Activated CD8-positive, alpha-beta memory T cell treated with anti-CD3 and anti-CD28 coated beads, Interleukin-2, amount 10 ng/mL, durations not matched to agents 7 days and 5 days (primary cell): ENCODE measurements at places on chromosomes 16 and 17. TPM values are rescaled to one million over a fixed set of nuclear protein-coding genes. Genes with fewer than 3 reads are reported as not detected.

Gene CORO1A
- 1,875 TPM for total RNA-seq

- no peak for DNase-seq
Measured at GRCh38 chr16:55035029-55035428, 104.4 kb downstream of the IRX5 start.

DNA sequence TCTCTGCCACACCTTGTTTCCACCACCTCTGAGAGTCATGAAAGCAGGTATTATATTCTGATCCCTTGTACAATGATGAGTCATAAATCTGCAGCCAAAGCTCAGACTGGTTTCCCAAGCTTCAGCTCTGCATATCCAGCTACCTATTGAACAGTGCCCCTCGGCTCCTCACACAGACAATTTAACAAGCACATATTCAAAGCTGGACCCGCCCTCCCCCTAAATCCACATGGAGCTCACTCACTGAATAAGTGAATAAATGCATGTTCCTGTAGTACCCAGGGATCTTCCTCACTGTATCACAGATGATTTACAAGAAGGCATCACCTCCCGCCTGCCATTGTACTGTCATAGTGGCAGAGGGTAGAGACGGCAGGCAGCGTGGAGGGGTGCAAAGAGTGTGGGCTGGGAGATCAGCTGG, 516.4 kb downstream of the GRIN2A start:
- DNase-seq: no peak

DNA sequence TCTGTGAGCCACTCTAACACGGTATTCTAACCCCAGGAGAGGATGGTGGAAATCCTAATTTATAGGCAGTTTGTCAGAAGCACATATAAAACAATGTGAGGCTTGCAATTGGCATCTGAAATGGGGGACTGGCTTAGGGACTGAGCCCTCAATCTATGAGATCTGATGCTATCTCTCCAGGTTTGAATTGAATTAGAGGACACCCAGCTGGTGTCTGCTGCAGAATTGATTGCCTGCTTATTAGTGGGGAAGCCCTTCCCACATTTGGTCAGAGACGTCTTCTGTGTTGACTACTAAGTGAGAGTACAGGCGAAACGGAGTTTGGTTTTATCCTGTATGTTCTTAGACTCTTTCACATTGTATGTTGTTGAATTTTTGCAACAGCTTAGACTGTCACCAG, 13.6 kb upstream of the TMIGD1 start:
- no peak for DNase-seq

DNA sequence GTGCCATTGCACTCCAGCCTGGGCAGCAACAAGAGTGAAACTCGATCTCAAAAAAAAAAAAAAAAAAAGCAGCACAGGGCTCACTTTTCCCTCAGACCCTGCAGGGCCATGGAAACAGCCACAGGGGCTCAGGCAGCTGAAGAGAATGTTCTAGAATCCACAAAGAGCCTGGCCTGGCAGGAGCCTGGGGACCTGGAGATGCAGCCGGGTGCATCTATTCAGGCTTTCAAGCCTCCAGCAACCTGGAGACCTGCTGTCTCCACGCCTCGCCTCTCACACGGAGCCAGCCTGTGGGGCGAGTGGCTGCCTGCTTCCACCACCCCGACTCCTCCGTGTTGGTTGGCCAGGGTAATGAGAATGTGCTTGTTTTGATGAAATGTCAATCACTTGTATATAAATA, 44.0 kb upstream of the MEAK7 start:
- DNase-seq: peak; percentile 49

GRCh38 chr16:88070989-88071625, 119.9 kb downstream of the BANP start:
- no peak for DNase-seq

Gene NMRAL1
- total RNA-seq: 52.5 TPM

DNA sequence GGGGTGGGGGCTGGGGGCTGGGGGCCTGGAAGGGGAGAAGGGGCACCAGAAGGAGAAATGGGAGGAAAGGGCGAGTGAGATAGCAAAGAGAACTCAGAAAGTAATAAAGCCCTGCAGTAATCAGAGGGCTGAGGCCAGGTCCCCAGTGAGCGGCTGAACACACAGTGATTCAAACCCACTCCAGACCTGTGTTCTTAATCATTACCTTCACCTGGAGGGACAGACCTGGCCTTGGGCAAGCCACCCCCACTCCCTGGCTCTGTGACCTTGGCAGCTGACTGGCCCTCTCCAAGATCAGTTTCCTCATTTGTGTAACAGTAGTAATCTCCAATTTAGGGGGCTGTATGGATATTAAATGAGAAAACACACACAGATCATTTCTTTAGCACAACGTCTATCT, 150.4 kb downstream of the WWOX start:
- DNase-seq: no peak

DNA sequence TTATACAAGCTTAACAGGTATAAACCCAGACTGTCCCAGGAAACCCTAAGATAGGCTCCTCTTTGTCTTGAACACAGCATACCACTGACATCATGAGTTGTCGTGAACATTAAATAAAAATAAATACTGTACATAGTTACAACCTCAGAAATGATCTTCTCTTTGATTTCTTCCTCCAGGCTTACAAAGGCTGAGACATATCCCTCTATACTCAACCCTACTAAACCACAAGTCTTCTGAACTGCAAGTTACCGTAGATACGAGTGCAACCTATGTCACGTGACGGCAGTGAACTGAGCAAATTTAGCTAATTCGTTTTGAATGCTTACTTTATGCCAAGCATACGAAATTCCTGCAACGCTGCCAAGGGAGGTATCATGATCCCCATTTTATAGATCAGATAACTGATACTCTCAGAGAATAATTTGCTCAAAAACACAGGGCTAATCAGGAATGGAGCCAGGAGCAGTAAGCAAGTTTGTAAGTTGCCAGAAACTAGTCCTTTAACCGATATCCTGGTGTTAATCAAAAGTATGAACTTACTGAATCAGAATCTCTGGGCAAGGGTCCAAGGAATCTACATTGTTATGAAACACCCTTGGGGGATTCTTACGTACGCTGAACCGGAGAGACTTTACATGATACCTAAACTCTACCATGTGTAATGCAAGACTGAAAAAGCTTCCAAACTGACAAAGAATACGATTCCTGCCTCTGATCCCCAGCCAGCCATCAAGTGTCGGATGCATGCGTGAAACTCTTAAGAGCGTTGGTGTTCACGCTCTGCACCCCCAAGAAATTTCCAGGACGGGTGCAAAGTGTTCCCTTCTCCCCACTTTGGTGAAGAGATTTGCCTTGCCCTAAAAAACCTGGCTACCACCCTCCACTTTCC, 106.2 kb downstream of the XYLT1 start:
- DNase-seq: peak; percentile 79

- peak; percentile 51 for DNase-seq
Measured at GRCh38 chr16:57126411-57126810, 34.0 kb downstream of the CPNE2 start.

DNA sequence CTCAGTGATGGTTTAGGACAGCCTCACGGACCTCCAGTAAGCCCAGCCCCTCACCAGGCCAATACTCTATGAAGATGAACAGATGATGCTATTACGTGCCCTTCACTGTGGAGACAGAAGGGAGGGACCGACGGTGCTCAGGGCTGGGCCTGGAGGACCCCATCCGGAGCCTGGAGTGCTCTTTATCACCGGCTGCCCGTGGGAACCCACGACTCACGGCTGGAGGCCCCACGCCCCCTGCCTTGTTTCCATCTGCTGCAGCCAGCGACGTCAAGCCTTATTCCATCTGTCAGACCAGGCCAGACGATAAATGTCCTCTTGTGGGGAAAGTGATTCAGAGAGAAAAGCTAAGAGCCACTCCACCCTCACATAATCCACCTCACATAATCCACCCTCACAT, 4.0 kb upstream of the TIMM22 start:
- DNase-seq: no peak

Gene XYLT1
- total RNA-seq: 40.9 TPM

DNA sequence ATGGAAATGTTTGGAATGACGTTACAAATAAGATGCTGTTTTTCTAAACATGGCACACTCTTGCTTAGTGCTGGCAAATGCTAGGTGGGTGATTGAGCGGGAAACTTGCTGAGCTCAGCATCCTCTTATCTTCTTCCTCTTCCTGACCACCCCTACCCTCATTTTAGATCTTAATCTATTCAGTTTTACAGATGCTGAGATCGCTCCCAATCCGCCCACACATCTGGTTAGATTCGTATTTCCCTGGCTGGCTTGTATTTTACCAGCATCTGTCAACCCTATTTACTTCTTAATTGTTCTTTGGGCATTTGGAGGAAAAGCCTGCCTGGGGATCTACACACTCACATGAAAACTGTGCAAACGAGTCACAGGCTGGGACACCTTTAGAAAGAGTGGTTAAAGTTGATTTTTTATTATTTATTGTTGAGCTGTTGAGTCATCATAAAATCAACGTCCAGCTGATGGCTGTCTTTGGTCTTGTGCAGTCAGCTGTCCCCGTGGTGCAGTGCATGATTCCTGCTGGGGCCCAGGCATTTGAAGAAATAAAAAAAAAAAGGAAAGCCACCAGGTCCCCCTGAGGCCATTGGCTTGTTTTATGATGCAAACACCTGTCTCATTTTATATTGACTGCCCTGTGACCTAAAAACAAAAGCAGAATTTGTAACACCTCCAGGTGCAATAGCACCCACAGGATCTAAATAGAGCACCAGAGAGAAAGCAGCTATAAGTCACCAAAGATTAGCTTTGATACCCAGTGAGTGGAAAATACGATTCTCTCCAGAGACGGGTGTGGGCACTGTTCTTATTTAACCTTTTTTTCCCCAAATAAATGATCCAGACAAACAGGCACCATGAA, 258.6 kb downstream of the HS3ST3B1 start:
- DNase-seq: no peak

DNA sequence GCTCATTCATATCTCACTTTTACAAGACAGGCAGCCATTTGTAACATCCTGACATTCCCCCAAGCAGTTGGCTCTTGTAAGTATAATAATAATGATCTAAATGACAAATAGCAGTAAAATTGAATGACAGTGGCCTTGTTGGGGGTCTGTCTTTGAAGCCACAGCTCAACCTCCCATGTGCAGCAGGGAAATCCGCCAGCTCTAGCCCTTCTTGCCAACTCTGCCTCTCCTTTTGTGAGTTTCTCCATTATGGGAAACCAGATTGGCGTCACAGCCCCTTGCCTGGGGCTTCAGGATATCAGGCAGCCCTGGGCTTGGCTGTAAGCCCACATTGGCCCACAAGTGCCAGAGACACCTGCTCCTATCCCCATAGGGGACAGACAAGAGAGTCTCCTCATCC, 70.4 kb upstream of the CACNG5 start:
- DNase-seq: no peak

DNA sequence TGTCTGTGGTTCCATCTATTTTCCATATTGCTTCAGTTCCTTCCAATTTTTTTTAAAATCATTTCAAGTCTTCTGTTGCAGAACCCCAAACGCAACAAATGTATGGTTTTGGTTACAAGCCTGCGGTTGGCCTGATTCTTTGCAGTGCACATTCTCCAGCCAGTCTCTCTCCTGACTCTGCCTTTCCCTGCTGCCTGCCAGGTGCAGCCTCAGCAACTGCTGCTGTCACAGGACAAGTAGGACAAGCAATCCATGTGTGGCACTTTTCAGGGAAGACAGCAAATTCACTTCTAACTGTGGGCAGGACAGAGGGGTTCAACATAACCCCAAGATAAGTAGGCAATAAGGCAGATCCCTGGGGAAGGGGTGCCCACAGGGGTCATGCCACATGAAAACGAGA, 24.2 kb downstream of the EMP2 start:
- DNase-seq: no peak

DNA sequence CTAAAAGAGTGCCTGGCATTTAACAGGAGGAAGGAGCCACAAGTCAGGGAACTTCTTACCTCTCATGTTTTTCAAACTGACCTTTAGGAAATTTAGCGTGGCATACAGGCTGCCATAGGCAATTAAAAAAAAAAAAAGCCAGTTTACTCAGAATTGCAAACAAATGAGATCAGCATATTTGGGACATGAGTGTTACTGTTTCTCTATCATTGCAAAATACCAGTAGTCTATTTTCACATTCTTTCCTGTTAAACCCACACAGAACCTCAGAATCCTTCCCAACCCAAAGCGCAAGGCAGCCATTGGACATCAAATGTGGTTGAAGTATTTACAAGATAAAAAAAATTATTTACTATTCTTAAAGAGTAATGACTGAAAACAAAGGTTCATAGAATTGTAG, 366.4 kb upstream of the DYNLRB2 start:
- no peak for DNase-seq

GRCh38 chr17:39699818-39700147, at the start of gene ERBB2:
ERBB2 (plus strand) TSS chr17:39700064; CDS start chr17:39700239, 175 bp downstream.
- DNase-seq: no peak

Gene SMPD3
- total RNA-seq: 7.9 TPM

DNA sequence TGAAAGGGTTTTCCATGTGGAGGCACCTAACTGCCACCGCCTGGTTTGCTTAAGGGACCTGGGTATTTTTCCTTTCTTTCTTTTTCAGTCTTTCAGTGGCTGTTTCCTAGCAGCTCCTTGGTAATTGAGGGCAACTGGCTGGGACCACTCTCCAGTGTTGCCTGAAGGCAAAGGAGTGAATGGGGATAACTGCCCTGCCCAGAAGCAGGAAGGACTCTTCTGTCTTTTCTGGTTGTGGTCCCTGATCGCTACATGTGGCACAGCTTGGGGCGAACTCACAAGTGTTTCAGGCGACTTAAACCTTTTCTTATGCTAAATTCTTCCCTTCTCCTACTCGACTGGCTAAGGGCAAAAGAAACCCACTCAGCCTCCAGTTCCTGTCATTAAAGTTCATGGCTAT, 10.1 kb upstream of the TMEM98 start:
- no peak for DNase-seq

- no peak for DNase-seq
Measured at GRCh38 chr17:77461277-77462057, 320.7 kb downstream of the SEC14L1 start.

- DNase-seq: no peak
Measured at GRCh38 chr16:82129881-82130280, 40.1 kb downstream of the MPHOSPH6 start.

GRCh38 chr17:59389066-59389465, 57.6 kb downstream of the YPEL2 start:
- DNase-seq: no peak

- DNase-seq: no peak
Measured at GRCh38 chr17:21417921-21418320, 41.8 kb downstream of the KCNJ12 start.

DNA sequence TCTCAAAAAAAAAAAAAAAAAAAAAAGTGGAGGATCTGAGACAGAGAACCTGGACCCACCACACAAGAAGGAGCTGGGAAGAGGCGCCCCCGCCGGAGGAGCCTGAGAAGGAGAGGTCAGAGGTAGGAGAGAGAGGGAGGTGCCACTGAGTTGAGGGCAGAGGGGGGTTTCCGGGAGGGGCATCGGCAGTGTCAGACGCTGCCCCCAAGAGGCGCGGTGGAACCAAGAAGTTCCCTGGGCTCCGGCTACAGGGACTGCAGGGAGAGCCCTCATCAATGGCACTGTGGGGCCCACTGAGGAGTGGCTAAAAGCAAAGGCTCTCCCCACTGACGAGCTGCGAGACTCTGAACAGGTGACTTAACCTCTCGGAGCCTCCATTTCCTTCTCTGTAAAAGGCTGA, 4.2 kb downstream of the CCDC42 start:
- peak; percentile 71 for DNase-seq
